ENCODE measurements at places on chromosomes 5 and 9.

DNA sequence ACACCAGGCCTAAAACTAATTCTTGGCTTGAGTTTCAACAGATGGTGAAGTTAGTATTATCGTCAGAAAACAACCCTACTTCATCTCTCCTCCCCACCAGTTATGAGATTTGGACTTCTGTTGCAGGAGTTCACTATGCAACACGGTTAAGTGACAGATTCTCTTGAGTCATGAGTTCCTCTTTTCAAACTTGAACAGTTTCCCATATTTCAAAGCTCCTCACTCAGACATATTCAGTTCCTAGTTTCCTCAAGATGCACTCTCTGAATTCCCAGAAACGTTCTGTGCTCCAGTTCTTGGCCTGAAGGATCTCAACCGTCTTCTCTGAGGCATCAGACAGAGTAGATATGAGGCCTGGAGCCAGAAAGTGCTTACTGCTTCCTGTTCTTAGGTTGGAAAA is 7.3 kb upstream of the PTGER4 start:
- DNase-seq, result no peak

- DNase-seq, result no peak
Observed at GRCh38 chr5:76269932-76270610, 133.0 kb upstream of the IQGAP2 start.

GRCh38 chr5:151085517-151086041 is 4.7 kb upstream of the TNIP1 start:
- no peak for DNase-seq

- no peak for DNase-seq
Observed at GRCh38 chr9:106892632-106893031, 29.7 kb downstream of the ZNF462 start.

DNA sequence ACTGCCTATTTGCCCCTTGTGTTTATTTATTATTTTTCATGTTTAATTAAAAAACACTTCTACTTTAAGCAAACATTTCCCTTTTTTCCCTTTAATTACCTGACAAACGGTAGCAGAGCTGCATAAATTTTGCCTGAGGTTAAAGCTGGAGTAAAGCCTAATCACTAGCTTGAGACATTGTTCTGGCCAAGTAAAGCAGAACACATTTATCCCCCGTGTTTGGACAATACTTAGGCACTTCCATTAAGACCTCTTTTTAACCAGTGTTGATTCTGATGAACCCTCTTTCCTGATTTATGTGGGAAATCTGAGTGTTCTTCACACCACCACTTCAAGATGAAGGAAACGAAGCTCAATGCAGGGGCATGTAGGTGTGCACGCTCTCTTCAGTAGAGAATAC is 54.5 kb downstream of the BNC2 start:
- no peak for DNase-seq

- DNase-seq, result no peak
Observed at GRCh38 chr5:143758015-143758414, 53.9 kb upstream of the HMHB1 start.

DNA sequence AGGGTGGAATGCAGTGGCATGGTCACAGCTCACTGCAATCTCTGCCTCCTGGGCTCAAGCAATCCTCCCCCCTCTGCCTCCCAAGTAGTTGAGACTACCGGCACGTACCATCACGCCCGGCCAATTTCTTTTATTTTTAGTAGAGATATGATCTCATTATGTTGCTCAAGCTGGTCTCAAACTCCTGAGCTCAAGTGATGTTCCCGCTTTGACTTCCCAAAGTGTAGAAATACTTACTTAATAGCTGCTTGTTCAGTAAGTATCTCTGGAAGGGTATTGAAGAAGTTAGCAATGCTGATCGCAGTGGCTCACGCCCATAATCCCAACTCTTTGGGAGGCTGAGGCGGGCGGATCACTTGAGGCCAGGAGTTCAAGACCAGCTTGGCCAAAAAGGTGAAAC is 35.7 kb upstream of the PLIN2 start:
- no peak for DNase-seq

- DNase-seq, result no peak
Observed at GRCh38 chr9:2872250-2872930, 28.5 kb upstream of the PUM3 start.

- no peak for DNase-seq
Observed at GRCh38 chr5:58849223-58849622, 266.3 kb downstream of the RAB3C start.

DNA sequence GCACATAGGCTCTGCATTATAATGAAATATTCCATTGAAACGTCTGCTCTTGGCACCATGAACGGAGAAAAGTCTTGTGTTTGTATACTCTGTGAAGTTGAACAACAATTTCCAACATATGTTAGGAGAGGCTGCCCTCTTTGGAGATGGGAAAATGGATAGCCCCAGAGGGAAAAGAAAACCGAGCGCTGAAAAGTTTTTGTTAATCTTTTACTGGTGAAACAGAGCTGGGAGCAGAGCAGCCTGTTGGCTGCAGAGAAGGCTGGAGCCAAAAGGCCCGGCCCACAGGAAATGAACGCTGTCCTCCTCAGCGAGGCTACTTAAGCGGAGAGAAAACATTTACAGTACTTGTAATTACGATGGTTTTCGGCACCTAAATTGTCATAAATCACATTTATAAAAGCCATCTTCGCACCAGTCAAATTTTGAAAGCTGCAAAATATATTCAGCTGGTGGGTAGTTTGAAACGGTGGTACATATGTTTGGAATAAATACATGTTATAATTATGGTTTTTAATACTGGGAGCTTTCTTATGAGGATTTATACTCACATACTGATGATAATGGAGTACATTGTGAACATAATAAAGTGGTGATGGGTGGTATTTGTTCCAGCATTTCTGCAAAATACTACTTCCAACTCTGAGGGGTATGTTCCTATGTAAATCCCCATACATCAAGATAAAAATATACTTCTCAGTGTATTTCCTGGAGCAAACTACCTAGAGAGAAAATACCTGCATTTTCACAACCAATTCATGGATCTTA is 129.6 kb upstream of the CNTLN start:
- DNase-seq, result no peak

GRCh38 chr9:95724253-95724991 is 151.1 kb upstream of the ERCC6L2 start:
- DNase-seq, result no peak

- DNase-seq, result no peak
Observed at GRCh38 chr5:172913117-172913850, 45.9 kb upstream of the RPL26L1 start.

GRCh38 chr9:69757996-69758675 is 1.7 kb downstream of the PTAR1 start:
- no peak for DNase-seq

GRCh38 chr5:64831996-64832395 is 63.3 kb downstream of the CWC27 start:
- DNase-seq, result no peak

DNA sequence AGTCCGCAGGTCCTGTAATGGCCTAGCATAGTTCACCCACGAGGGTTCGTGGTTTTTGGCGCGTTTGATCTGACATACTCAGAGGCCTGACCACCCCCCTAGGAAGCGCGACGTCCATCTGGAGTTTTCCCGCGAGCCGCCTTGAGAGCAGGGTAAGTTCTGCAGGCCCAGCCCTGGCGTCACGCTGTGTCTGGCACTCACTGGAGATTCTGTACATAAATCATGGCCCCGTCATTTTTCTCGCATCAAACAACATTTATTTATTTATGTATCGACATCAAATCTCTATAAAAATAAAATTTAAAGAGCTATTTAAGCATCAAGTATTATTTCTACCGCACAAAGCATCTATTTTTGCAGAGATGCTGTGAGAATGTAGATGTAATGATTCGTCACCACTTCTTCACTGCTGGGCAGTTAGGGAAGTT is 437 bp upstream of the TRIM41 start:
- DNase-seq, result no peak

Data from K562 (cell line).